ENCODE measurements at places on chromosomes 1 and 21. TPM values are rescaled to one million over a fixed set of nuclear protein-coding genes. Genes with fewer than 3 reads are reported as not detected.

DISC1 gene
- 5.9 TPM for polyA plus RNA-seq

CASQ2 gene
- 1.3 TPM for polyA plus RNA-seq

DNA sequence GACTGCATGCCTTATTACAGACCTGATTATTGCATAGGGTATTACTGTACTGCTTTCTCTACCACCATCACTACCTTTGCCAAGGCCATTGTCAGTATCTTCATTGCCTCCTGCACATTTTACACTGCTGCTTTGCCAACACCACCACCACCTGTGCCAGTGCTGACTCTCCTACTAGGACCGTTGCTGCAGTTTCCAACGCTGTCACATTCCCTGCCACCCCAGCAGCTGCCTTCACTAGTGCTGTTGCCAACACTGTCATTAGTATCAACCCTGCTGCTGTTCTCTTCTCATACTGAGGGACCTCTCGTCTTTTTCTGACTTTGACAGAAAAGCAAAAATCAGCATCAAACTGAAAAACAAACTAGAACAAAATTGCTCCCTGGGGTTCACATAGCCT is 394.9 kb upstream of the B3GALT2 start:
- DNase-seq, result no peak

- no peak for DNase-seq
Measured at GRCh38 chr1:116951200-116951935, 41.7 kb downstream of the PTGFRN start.

DNA sequence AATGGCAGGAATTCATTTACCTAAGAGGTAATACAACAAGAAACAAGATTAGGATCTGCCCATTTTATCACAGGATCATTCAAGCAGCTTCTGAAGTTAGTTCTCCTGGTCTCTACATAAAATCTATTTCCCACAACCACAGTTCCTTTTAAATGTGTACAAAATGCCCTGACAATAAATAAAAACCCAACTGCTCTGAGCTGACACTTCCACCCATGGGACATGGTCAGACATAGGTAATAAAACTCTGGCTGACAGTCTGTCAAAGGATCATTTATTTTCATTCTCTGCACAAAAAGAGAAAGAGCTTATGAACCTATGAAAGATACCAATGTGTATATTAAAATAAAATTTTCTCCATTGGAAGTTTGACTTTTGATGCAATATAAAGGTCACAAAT is 145.4 kb upstream of the PALMD start:
- DNase-seq, result no peak

GRCh38 chr1:155196893-155197638 is 10.6 kb downstream of the THBS3 start:
- no peak for DNase-seq

DNA sequence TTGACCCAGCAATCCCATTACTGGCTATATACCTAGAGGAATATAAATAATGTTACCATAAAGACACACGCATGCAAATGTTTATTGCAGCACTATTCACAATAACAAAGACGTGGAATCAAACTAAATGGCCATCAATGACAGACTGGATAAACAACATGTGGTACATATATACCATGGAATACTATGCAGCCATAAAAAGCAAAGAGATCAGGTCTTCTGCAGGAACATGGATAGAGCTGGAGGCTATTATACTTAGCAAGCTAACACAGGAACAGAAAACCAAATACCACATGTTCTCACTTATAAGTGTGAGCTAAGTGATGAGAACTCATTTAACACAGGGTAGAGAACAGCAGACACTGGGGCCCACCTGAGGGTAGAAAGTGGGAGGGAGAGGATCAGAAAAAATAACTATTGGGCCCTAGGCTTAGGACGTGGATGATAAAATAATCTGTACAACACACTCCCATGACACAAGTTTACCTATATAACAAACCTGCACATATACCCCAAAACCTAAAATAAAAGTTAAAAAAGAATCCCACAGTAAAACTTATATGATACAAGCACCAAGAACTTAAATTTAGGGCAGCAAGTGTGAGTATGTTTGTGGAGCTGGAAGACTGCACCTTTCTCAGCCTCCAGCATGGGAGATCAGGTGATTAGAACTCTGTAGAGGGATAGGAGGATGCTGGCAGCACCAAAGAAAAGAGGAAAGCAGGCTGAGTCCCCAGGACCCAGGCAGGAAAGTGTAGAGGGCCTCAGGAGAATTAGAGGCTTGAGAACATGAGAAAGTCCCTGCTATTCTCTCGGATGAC is 320.8 kb upstream of the USP24 start:
- DNase-seq, result no peak

- no peak for DNase-seq
Measured at GRCh38 chr21:14615359-14615974, 69.4 kb upstream of the SAMSN1 start.

GRCh38 chr1:165645654-165646366 is 14.8 kb downstream of the MGST3 start:
- no peak for DNase-seq

- no peak for DNase-seq
Measured at GRCh38 chr1:44447051-44447810, 42.2 kb downstream of the RNF220 start.

- no peak for DNase-seq
Measured at GRCh38 chr1:18588093-18588492, 42.6 kb upstream of the PAX7 start.

CENPF gene
- polyA plus RNA-seq, result 74.9 TPM

GRCh38 chr1:91604632-91605031 is 104.0 kb downstream of the CDC7 start:
- DNase-seq, result no peak

- no peak for DNase-seq
Measured at GRCh38 chr1:243477731-243478290, 222.0 kb downstream of the SDCCAG8 start.

GRCh38 chr1:189908113-189908512 is 569.6 kb downstream of the BRINP3 start:
- no peak for DNase-seq

CELA3A gene
- polyA plus RNA-seq, result not detected

- DNase-seq, result no peak
Measured at GRCh38 chr1:117015724-117016123, 14.2 kb downstream of the CD101 start.

KCNJ6 gene
- polyA plus RNA-seq, result 0.28 TPM

DNA sequence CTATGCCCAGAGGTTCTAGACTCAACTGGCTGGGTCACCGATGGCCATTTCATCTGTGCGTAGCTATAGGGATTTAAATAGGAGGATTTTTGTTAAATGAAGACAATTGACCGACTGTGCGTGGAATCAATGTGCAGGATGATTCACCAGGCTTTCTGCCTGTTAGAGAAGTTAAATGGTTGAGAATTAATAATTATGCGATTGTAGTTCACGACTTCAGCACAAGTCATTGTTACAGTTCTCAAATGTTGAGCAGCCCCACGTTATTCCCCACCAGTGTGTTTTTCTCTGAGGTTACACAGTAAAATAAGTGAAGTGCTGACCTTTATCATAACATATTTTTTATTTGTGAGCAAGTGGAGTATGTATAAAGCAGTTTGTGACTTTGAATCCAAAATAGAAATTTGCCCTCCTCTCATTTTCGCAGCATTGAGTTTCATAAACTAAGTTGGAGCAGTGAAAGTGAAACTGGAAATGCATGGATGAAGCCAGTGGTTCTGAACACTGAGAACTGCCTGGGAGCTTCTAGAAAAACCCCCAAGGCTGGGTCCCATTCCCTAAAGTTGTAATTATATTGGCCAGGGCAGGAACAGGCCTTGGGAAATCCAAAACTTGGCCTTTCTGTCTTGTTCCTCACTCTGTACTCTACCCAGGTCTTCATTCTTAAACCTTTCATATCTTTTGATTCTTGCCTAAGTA is 102.6 kb downstream of the GALNT2 start:
- DNase-seq, result no peak

ATP6V1G3 gene
- polyA plus RNA-seq, result 4.4 TPM

GOLT1A gene
- polyA plus RNA-seq, result 2.3 TPM

GRCh38 chr21:45417256-45417950 is 12.4 kb downstream of the COL18A1 start:
- no peak for DNase-seq

GRCh38 chr1:35451125-35451528 is 106.1 kb downstream of the KIAA0319L start:
- peak; percentile 48 for DNase-seq

GRCh38 chr1:204506201-204506968 is 9.8 kb upstream of the MDM4 start:
- DNase-seq, result no peak

DNA sequence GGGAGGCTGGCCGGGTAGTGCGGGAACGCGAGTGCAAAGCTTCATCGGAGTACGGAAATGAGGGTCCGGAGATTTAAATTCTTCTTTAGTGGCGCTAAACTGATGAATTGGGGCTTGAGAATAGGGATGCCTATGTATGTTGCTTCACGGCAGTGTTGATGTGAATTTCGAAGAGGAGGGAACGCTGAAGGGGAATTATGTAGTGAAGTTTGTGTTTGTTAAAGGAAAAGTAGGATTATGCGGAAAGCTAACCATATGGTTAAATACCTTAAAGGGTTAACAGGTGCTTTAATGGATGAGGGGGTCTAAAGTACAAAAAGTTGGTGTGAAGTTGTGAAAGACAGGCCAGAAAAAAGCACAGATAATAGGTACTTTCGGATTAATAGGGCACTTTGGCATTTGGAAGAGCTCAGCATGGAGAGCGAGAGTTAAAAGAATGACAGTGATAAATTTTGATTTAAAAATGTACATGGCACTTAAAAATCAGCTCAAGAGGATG is 1.4 kb downstream of the HS2ST1 start:
- no peak for DNase-seq

DNA sequence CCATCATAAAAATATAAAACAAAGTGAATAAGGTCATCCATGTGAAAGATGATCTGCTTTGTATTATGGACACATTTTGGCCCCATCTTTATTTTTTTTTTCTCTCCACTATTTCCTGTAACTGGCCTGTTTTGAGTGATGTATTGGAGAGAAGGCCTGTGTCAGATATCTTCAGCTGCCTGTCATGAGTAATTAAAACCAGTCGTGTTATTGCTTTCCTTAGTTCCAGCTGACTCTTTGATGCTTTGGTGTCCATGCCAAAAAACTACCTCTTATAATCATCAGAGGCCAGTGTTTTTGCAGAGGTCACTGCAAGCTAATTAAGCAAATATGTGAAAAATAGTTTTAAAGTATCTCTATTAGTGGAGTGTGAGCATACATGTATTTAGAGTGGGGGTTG is 29.7 kb downstream of the NTMT2 start:
- no peak for DNase-seq

- no peak for DNase-seq
Measured at GRCh38 chr1:164559342-164560051, 513 bp downstream of the PBX1 start.

Measured in renal cortex interstitium (tissue), 15 donors.